ENCODE measurements at places on chromosomes 1 and 21.
A peak's percentile ranks its signal among the peaks of the same experiment; 100 is the strongest.

GRCh38 chr1:168653567-168653966 lies 75.4 kb downstream of the DPT start:
- ATAC-seq, result peak; percentile 92

DNA sequence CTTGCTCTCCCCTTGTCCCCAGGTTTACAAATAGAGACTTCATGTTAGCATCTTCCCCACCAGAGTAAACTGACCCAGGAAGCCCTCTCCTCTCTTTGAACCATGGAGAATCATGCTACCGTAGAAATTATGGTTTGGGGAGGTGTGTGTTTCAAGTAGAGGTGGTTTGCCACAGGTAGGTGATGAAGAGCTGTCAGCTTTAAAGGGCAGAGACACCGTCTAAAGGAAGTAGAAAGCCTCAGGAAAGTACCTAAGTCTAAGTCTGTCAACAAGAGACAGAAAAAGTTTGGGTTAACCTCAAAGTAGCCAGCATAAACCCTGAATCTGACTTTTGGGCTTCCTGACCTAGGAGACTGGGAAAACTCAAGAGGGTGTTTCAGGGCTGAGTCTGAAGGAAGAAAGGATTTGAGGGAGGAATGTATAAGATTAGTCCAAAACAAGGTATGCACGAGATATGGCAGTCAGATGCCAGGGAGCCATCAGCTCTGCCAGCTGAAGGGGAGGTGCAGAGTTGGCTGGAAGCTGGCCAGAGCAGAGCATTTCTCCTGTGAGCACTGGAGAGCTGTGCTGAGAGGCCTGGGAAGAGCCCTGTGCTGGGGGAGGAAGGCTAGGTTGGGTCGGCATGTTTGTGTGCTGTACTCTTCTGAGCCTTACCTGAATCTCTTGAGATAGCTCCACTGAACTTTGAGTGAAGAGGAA lies 14.3 kb downstream of the ADAMTSL4 start:
- ATAC-seq, result peak; percentile 1

GRCh38 chr1:73761559-73761958 lies 436.4 kb downstream of the LRRIQ3 start:
- ATAC-seq, result no peak

GRCh38 chr21:35048183-35048601 lies 910 bp downstream of the RUNX1 start:
- ATAC-seq, result peak; percentile 78

- ATAC-seq, result no peak
Observed at GRCh38 chr1:25675729-25676476, 59.3 kb downstream of the MAN1C1 start.

DNA sequence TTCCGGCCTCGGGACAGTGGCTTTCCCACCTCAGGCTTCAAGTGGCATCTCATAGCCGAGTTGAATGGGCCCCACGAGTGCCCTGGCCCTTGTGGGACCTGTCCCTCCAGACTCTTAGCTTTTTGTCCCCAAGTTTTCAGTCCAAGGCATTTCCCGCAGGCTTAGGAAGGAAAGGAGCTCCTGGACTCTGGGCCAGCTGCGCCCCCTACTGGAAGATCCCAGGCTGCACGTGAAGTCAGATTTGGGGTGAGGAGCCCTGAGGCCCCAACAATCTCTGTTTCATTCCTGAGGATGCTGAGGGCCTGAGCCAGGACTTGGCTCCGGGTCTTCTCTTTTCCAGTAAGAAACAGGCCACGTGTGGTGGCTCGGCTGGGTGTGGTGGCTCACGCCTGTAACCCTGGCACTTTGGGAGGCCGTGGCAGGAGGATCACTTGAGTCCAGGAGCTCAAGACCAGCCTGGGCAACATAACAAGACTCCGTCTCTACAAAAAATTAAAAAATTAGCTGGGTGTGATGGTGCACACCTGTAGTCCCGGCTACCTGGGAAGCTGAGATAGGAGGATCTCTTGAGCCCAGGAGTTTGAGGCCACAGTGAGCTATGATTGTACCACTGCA lies 67.4 kb downstream of the ARHGEF10L start:
- ATAC-seq, result peak; percentile 90

DNA sequence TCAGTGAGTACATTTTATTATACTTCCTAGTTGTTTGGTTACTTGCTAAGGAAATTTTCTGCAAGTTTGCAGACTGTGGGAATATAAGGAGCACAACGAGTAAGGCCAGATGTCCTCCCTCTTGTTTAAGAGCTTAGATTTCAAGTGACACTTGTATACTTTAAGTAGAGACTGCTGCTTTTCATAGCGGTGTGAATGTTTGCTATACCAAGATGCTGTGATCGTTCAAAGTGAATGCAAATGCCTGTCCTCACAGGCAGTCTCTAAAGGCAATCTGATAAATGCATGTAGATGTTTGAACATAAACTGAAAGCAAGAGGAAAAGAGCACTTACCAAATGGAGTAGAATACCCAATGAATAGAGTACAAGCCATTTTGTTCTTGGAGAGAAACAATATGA lies 226.4 kb downstream of the NRIP1 start:
- ATAC-seq, result no peak

DNA sequence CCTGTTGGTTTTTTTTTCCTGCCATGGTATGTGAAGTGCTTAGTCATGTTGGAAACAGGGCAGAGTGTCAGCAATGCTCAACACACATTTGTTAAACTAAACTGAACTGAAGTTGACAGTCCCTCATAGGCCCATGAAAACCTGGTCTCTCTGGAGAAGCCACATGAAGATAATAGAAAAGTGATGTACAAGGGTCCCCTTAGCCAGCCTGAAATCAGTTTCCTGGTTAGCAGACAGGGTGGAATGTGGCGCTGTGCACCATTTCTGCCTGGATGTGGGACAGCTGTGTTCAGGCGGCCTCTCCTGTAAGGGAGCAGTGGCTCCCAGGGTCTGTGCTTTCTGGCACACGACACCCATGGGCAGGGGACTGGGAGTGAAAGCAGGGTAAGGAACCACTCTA lies 9.9 kb upstream of the CHI3L1 start:
- ATAC-seq, result peak; percentile 43

- peak; percentile 84 for ATAC-seq
Observed at GRCh38 chr1:212485913-212486618, 53.3 kb downstream of the NENF start.

- no peak for ATAC-seq
Observed at GRCh38 chr1:28770601-28771165, 33.9 kb downstream of the YTHDF2 start.

DNA sequence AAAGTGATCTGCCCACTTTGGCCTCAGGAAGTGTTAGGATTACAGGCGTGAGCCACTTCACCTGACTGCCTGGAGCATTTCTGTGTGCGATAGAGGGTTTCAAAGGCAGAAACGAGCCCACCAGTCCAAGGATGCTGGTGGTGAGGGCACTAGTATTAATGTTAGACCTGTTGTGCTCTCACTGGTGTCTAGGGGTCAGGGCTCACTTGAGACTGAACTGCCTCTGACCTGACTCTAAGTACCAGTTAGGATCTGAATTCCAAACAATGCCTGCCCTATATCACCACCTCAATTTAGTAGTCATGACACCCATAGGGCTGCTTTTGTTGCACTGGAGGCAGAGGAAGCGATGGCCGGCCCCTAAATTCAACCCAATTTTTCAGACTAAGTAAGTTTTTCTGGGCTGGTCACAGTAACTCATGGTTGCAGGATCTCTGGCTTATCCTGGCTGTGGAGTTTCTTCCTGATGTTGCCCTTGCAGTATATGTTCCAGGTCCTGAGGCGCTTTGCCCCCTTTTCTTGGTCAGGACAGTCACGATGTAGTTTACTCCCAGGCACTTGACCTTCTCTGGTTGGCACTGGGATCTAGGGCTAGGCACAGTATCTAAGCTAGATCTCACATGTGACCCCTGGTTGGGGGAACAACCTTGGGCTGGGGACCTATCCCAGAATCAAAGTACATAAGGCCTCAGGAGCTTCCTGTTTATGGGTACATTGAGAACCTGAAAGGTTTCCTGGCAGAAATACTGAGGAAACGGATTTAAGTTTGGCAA lies 4.5 kb downstream of the CCDC17 start:
- no peak for ATAC-seq

DNA sequence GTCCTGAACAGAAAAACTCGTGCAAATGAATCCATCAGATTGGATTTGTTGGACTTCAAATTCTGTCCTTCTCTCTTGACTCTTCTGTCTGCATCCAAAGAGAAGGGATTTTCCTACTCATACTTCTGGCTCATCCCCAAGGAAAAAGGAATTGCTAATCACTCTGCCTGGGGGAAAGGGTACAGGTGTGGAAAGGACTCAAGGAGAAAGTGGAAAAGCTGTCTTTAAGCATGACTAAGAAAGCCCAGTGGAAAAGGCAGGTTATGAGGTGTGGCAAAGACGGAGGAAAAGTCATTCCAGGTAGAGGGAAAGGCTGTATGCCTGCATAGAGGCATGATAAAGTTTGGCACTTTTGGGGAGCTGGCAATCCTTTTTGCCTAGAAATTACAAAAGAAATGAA lies 43.4 kb downstream of the PTGS2 start:
- ATAC-seq, result peak; percentile 48

DNA sequence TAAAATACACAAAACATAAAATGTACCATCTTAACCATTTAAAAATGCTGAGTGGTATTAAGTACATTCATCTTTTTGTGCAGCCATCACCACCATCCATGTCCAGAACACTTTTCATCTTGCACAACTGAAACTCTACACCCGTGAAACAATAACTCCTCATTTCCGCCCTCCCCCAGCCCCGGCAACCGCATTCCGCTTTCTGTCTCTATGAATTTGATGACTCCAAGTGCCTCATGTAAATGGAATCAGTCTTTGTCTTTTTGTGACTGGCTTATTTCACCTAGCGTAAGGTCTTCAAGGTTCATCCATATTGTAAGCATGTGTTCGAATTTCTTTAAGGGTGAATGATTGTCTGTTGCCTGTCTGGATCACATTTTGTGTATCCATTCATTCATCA lies 37.2 kb downstream of the SCCPDH start:
- ATAC-seq, result no peak

GRCh38 chr1:208943291-208943690 lies 640.2 kb upstream of the CAMK1G start:
- no peak for ATAC-seq

GRCh38 chr1:208888376-208888775 lies 644.2 kb upstream of the PLXNA2 start:
- no peak for ATAC-seq

GRCh38 chr1:61781151-61781550 lies 38.9 kb downstream of the PATJ start:
- no peak for ATAC-seq

GRCh38 chr1:20184481-20184900 lies 1.4 kb upstream of the UBXN10 start:
- no peak for ATAC-seq

DNA sequence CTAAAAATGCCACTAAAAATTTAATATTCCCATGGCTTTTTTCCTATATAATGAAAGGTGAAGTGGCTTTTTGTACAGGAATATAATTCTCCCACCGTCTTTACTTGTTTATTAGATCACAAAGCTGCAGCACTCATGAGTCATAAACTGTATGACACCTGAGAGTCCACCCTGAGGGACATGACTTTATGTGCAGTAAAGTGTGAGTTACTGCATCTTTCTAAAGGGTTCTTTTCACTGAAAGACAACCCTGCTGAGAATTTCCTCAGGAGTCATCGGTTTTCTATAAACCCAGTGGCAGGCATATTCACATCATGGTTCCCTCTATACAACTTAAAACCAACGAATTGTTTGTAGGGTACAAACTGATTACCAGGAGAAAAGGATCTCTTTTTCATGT lies 77.4 kb downstream of the APP start:
- peak; percentile 64 for ATAC-seq

DNA sequence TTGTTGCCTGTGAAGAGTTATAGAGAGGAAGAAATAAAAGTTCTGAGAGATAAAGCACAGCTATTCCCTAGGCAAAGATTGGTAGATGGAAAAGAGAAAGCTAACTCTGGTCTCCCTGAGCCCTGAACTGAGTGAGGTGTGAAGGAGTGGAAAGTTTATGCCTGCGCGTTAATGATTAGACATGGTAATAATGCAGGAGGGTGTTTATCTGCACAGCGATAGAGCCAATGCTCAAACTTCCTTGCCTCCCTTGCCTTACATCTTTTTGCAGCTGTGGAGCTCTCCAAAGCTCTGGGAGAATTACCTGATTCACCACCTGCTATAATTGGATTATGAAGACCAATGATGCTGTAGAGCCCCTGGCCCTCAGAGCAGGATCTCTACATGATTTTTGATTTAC lies 32.8 kb upstream of the CHRM3 start:
- ATAC-seq, result no peak

GRCh38 chr1:150365941-150366340 lies 2.0 kb downstream of the RPRD2 start:
- ATAC-seq, result no peak

DNA sequence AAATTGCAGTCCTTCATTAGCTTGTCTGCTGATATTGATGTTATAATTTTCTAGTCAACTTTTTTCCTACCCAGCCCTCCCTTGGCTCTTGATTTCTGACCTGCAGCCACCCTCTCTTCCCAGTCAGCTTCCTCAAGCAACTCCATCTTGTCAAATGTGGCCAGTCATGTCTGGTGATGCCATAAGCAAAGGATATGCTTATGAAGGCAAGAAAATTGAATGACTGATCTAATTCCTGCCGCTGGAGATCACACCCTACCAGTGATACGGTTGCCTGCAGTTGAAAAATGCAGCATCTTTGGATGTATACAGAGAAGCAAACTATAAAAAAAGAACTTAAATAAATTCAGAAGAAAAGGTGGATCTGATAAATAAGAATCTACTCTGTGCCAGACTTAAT lies 297.1 kb upstream of the DAB1 start:
- ATAC-seq, result no peak

DNA sequence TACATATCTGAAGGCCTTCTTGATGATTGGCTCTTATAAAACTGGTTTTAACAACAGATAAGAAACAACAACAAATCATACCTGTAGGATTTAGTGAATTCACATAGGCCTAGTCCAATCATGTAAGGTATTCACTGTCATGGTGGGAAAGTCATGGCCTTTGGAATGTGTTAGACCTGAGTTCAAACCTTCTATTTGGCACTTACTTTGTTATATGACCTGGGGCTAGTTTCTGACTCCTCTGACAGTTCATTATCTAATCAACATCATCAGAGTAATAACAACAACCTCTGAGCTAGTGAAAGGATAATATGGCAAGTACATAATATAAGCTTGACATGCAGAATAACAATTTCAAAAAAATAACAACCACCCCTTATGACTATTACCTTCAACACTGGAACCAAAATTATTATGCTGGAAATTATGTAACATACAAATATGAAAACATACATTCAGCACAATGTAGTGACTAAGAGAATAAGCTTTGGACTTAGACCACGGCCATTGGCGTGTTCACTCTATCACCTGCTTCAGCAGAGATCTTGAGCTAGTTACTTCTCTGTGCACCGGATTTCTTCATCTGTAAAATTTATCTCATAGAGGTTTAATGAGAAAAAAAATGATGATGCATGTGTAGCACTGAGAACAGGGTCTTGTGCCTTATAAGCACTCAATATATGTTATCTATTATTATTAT lies 597.6 kb downstream of the LMO4 start:
- no peak for ATAC-seq

- peak; percentile 54 for ATAC-seq
Observed at GRCh38 chr1:23202263-23202749, 15.0 kb downstream of the HTR1D start.

- ATAC-seq, result no peak
Observed at GRCh38 chr1:6434186-6434585, 9.6 kb downstream of the ESPN start.

GRCh38 chr1:161115132-161115711 lies 2.6 kb downstream of the PFDN2 start:
- no peak for ATAC-seq

GRCh38 chr1:27298632-27299384 lies 23.2 kb upstream of the TMEM222 start:
- no peak for ATAC-seq
